ENCODE measurements at places on chromosomes 13 and 19. TPM values are rescaled to one million over a fixed set of nuclear protein-coding genes. Genes with fewer than 3 reads are reported as not detected.
A peak's percentile ranks its signal among the peaks of the same experiment; 100 is the strongest.

Gene RPL18A
- 1,197 TPM for total RNA-seq

Gene SYNGR4
- total RNA-seq, result not detected

- peak; percentile 39 for DNase-seq
- peak overlapping the region; percentile 93 for H3K27ac ChIP-seq
- H3K4me3 ChIP-seq, result peak overlapping the region; percentile 79
- H3K36me3 ChIP-seq, result peaks cover 48% of the 10 kb centered on the region
Measured at GRCh38 chr19:3984584-3984907, 717 bp downstream of the EEF2 start.

Gene ZFP30
- 6.2 TPM for total RNA-seq

GRCh38 chr13:98450539-98451111, 126.3 kb downstream of the STK24 start:
- DNase-seq, result peak; percentile 65
- H3K27ac ChIP-seq, result no peak overlapping the region
- H3K36me3 ChIP-seq, result peaks cover 13% of the 10 kb centered on the region
- H3K27me3 ChIP-seq, result no peaks in the 10 kb centered on the region
- no peak overlapping the region for H3K4me3 ChIP-seq
- peaks cover 21% of the 10 kb centered on the region for H3K4me1 ChIP-seq

Gene DCLK1
- 9.7 TPM for total RNA-seq

Gene CGB2
- not detected for total RNA-seq

Gene FBXO17
- total RNA-seq, result 2.0 TPM

DNA sequence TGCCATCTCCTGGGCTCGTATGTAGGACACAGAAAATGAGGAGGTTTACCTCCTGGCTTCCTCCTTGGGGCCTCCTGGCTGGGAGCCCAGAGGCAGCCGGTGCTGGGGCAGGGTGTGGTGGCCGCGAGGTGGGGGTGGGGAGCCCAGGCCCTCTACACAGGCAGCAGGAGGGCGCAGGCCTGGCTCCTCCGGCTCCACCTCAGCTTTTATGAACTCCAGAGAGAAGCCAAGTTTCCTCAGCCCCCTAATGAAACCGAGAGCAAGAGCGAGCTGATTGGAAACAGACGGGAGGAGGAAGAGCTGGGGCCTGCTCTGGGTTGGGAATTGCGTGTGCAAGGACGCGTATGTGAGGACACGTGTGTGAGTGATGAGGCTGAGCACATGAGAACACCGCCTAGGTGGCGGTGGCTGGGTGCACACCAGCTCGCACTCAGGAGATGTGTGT, 23.1 kb downstream of the LYL1 start:
- H3K27me3 ChIP-seq, result no peaks in the 10 kb centered on the region
- H3K36me3 ChIP-seq, result peaks cover 22% of the 10 kb centered on the region
- DNase-seq, result peak; percentile 65

GRCh38 chr19:29587518-29587986, 18.5 kb upstream of the POP4 start:
- no peak for DNase-seq
- no peaks in the 10 kb centered on the region for H3K4me1 ChIP-seq
- H3K27ac ChIP-seq, result no peak overlapping the region
- no peaks in the 10 kb centered on the region for H3K27me3 ChIP-seq
- no peak overlapping the region for H3K4me3 ChIP-seq

Gene EBI3
- 1.7 TPM for total RNA-seq

Gene RAP2A
- total RNA-seq, result 18.3 TPM

Gene LONP1
- 33.1 TPM for total RNA-seq

DNA sequence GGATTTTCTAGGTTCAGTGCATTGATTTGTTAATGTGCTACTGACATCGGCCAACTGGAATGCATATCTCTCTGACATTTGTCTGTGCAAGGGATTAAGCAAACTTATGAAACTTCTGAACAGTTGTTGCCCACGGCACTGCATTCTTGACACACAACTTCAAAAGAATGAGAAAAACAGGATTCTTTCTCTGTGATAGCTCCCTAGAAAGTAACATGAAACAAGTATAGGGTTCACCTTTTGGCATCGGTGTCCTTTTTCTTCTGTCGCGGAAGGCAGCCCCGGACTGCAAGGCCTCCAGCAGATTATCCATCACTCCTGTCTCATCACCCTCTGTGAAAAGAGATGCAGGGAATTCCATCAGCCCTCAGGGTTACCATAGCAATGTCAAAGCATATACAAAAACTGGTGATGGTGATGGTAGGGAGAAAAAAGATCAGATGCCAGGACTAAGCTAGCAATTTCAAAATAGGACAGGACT, 389.2 kb downstream of the DIAPH3 start:
- no peak overlapping the region for H3K27ac ChIP-seq
- no peaks in the 10 kb centered on the region for H3K27me3 ChIP-seq
- H3K4me3 ChIP-seq, result no peak overlapping the region
- H3K36me3 ChIP-seq, result no peaks in the 10 kb centered on the region
- H3K4me1 ChIP-seq, result no peaks in the 10 kb centered on the region
- no peak for DNase-seq

Gene KIR3DL2
- not detected for total RNA-seq

GRCh38 chr19:718251-718951, 9.7 kb downstream of the PALM start:
- H3K4me3 ChIP-seq, result no peak overlapping the region
- no peaks in the 10 kb centered on the region for H3K36me3 ChIP-seq
- peak overlapping the region; percentile 62 for H3K27ac ChIP-seq
- H3K27me3 ChIP-seq, result peaks cover 6% of the 10 kb centered on the region
- no peak for DNase-seq

DNA sequence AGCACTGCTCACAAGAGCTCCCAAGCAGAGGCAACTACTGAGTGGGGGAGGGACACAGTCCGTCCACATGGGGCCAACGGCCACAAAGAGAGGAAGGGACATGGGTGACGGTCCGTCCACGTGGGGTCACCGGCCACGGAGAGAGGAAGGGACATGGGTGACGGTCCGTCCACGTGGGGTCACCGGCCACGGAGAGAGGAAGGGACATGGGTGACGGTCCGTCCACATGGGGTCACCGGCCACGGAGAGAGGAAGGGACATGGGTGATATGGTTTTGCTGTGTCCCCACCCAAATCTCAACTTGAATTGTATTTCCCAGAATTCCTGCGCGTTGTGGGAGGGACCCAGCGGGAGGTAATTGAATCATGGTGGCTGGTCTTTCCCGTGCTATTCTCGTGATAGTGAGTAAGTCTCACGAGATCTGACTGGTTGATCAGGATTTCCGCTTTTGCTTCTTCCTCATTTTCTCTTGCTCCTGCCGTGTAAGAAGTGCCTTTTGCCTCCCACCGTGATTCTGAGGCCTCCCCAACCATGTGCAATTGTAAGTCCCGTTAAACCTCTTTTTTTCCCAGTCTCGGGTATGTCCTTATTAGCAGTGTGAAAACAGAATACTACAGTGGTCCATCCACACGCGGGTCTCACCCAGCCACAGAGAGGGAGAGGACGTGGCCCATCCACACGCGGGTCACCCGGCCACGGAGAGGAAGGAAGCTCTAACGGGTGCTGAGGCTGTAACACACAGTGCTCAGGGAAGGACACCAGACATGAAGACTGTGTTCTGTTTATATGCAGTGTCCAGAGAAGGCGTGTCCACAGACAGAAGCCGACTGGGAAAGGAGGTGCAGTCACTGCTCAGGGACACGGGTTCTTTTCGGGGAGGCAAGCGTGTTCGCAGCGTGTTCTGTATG, 48.5 kb downstream of the GAS6 start:
- no peak for DNase-seq
- no peaks in the 10 kb centered on the region for H3K27me3 ChIP-seq
- H3K36me3 ChIP-seq, result no peaks in the 10 kb centered on the region
- H3K27ac ChIP-seq, result no peak overlapping the region
- H3K4me1 ChIP-seq, result peaks cover 16% of the 10 kb centered on the region
- H3K4me3 ChIP-seq, result no peak overlapping the region

GRCh38 chr13:23433171-23434153, at the start of gene SACS:
SACS (minus strand) TSS chr13:23433702; CDS start chr13:23411239, 22,463 bp downstream.
- peak within 1 kb of the TSS; percentile 67 for H3K4me3 ChIP-seq
- no peaks in the 10 kb centered on the region for H3K36me3 ChIP-seq
- H3K27ac ChIP-seq, result peak within 1 kb of the TSS; percentile 97
- peaks cover 28% of the 10 kb centered on the region for H3K4me1 ChIP-seq

Gene CPAMD8
- total RNA-seq, result 7.9 TPM

Gene KANK3
- 13.8 TPM for total RNA-seq

Gene FUT3
- total RNA-seq, result not detected

Gene GAPDHS
- total RNA-seq, result not detected

DNA sequence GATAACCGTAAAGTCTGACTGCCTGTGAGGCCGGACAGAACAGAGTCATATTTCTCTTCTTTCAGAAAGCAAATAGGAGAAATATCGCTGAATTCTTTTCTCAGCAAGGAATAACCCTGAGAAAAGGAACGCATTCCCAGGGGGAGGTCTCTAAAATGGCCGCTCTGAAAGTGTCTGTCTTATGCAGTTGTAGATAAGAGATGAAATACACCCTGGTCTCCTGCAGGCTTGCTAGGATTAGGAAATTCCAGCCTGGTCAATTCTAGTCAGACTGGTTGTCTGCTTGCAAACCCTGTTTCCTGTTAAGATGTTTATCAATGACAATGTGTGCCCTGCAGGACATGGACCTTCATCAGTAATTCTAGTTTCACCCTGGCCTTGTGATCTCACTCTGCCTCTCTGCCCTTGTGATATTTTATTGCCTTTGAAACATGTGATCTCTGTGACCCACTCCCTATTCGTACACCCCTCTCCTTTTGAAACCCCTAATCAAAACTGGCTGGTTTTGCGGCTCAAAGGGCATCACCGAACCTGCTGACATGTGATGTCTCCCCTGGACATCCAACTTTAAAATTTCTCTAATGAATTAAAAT, 934.8 kb upstream of the SPRY2 start:
- H3K27me3 ChIP-seq, result no peaks in the 10 kb centered on the region
- no peaks in the 10 kb centered on the region for H3K4me1 ChIP-seq
- DNase-seq, result no peak
- H3K4me3 ChIP-seq, result no peak overlapping the region
- H3K27ac ChIP-seq, result no peak overlapping the region

Gene ITGBL1
- 5.6 TPM for total RNA-seq

DNA sequence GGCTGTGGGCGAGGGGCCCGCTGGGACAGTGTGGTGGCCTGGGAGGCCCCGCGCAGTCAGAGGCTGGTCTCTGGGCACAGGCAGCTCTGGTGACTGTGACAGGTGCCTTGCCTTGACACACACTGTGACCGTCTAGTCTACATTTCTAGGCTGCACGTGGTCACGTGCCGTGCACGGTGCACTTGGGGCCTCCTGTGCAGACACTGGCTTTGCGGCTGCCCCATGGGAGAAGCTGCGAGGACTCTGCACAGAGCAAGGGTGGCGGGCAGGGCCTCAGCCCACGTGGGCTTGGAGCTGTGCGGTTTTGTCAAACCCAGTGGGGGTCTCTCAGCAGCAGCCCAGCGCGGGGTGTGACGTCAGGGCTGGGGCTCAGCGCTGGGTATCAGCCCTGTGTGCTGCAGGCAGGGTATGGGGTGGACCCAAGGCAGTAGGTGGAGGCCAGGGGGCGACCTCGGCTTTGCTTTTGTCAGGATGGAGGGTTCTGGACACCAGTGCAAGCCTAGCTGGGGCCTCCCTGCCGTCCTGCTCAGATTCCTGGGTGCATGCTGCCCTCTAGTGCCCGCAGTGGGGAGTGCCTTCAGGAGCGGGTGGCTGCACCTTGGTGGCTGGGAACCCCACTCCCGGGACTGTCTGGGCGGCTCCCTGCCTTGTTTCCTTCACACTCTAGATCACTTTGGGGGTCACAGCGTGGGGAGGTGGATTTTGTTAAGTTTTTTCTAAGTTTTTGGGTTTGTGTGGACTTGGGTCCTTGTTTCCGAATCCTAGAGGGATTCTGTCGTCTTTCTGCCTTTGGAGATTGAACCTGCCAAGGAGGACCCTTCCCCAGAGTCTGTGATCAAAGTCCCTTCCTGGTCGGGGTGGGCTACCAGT, 62.6 kb downstream of the KDM4B start:
- H3K4me1 ChIP-seq, result peaks cover 59% of the 10 kb centered on the region
- H3K36me3 ChIP-seq, result no peaks in the 10 kb centered on the region
- no peaks in the 10 kb centered on the region for H3K27me3 ChIP-seq
- peak; percentile 80 for DNase-seq
- H3K27ac ChIP-seq, result peak overlapping the region; percentile 72
- H3K4me3 ChIP-seq, result no peak overlapping the region

Gene FPR3
- total RNA-seq, result 0.66 TPM

DNA sequence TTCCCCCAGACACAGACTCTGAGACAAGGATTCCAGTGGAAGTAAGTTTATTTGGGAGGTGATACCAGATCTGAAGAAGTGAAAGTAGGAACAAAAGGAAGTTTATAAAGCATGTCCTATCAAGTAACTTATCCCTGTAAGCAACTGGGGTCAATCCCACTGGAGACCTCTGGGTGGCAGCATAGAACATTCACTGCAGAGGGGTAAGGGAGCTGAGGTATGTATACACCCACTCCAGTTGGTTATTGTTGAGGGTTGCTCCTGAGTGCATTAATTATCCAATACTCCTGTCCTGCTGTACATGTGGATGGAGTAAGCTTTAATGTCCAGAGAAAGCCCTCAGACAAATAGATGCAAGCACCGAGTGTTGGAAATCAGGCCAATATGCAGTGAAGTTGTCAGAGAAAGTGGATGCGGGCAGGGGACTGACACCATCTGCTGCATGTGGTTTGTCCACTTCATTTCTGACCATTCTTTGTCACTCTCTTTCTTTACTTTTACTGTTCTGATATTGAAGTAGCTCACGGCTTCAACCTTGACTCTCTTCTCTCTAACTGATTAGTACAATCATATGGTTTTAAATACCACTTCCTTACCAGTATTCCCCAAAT, 46.7 kb downstream of the NOTCH3 start:
- no peak for DNase-seq
- no peaks in the 10 kb centered on the region for H3K27me3 ChIP-seq
- H3K4me3 ChIP-seq, result no peak overlapping the region
- no peaks in the 10 kb centered on the region for H3K4me1 ChIP-seq
- no peaks in the 10 kb centered on the region for H3K36me3 ChIP-seq

DNA sequence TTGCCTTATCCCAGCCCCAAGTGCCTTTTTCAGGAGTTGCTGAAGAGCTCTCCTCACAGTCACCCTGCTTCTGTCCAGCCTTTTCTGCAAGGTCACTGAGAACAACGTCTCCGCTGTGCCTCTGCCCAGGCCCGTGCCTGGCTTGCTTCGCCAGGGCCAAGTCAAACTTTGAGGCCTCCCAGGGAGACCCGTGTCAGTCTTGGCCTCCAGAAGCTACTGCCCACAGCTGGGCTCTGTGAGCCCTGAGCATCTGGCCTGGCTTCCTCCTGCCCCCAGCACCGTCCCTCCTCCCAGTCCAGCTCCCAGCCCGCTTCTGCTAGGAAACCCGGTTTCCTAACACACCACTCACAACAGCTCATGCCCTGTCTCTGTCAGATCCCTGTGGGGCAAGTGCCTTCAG, 165.9 kb downstream of the TEX29 start:
- no peak for DNase-seq
- H3K4me1 ChIP-seq, result no peaks in the 10 kb centered on the region
- no peaks in the 10 kb centered on the region for H3K27me3 ChIP-seq
- H3K4me3 ChIP-seq, result no peak overlapping the region
- H3K36me3 ChIP-seq, result no peaks in the 10 kb centered on the region
